Stimulated activated CD4-positive, alpha-beta T cell treated with anti-CD3 and anti-CD28 coated beads, TNF-alpha, amount 100 ng/mL, for 24 hours (primary cell): ENCODE measurements at places on chromosomes 3 and 15.

DNA sequence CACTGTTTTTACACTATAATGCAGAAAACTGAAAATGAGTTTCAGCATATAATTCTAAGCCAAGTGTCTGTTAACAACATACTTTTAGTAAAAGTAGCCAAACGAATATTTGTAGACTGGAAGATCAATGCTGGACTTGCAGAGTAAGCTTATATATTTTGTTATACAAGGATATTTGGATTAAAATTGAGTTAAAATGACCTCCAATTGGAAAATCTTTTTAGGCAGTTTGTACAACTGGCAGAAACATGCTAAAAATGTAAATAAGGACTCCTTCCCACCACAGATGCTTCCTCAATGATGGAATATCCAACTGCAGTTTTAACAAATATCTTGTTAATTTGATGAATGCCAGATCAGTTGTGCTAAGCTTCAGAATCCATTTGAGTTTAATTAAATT is 25.3 kb downstream of the ZBBX start:
- DNase-seq = no peak

DNA sequence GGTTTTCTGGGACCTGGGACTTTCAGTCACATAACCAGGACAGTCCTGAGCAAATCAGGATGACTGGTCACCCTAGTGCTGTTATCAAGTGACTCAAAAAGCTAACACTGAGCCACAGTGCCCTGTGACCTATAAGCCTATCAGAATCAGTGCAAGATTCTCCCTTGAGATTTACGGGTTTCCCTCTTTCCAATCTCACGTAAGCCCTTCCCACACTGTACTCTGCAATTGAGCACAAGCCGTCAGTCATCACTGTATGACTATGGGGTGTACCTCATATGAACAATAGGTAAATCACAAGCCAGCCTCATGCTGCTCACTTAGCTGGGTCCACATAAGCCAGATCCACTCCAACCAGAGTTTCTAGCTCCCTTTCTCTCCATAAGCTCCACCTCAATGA is 21.0 kb upstream of the CLDN18 start:
- no peak for DNase-seq

DNA sequence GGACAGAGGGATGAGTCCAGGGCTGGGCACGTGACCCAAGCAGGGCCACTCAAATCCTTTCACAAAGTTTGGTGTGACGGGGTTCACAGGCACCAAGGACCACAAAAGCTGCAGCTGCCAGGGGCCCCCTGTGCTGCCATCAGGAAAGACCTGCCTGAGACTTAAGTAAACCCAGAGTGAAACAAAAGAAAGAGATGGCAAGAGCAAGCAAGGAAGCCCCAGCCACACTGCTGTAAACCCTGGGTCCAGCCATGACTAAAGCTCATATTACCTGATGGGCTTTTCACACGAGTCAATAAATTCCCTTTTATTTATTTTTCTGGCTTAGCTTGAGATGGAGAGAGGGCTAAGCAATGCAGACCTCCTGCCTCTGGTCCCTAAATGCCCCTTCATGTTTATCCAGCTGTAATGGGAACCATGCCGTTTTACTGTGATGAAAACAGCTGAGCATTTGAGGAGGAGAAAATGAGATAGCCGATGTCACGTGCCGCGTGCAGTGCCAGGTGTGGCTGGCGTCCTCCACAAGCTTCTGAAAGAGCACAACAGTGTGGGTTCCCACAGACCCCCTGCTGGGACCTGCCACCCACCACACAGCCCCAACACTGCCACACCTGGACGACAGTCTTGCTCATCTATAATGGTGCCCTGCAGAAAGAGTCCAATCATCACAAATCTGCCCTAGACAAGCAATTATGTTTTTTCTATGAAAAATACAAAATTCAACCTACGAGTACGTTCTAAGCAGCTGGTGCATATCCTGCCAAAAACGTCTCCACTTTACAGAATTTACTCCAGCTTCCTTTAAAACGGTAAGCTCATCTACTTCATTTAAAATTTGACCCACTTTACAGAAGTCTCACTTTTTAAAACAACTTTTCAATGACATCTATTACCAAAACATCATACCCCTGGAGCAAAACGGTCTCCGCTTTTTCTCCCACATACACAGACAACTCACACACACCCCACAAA is 34.2 kb downstream of the ADAMTS17 start:
- no peak for DNase-seq

DNA sequence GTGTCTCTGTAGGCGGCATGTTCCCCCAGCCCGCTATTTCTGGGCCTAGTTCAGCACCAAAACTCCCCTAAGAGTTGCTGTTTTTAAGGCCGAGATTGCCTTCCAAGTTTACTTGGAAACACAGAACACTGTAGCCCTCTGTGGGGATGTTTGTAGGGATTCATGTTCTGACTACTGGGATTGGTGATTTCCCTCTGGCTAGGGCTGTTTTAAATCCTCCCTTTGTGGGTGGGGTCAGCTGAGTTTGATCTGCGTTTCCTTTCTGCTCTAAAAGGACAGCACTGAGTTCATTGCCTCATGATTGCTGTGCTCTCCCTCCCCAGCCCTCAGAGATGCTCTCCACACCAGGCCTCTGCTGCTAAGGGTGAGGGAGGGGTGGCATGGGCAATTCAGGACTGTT is 640.6 kb upstream of the DPPA4 start:
- DNase-seq = no peak

- DNase-seq = no peak
Measured at GRCh38 chr15:60655252-60655651, 176.3 kb upstream of the ICE2 start.

- no peak for DNase-seq
Measured at GRCh38 chr3:16382845-16383244, 117.8 kb downstream of the OXNAD1 start.

DNA sequence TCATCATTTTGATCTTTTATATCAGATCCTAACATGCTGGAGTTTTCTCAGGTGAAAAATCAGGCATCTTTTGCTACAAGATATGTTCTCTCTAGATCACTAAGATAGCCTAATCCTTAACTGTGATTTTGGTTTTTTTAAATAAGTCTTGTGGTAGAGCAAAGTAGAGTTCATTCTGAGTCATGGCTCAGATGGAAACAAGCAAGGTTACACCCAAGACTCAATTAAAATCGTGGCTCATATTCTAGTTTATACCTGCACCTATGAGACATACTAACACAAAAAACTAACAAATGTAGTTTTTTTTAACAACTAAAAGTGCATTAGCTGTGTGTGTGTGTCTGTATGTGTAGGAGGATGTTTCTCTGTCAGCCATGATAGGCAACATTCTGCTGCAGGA is 428.2 kb downstream of the NLGN1 start:
- no peak for DNase-seq
